Activated gamma-delta T cell (primary cell): ENCODE measurements at places on chromosomes 3 and 15.

DNA sequence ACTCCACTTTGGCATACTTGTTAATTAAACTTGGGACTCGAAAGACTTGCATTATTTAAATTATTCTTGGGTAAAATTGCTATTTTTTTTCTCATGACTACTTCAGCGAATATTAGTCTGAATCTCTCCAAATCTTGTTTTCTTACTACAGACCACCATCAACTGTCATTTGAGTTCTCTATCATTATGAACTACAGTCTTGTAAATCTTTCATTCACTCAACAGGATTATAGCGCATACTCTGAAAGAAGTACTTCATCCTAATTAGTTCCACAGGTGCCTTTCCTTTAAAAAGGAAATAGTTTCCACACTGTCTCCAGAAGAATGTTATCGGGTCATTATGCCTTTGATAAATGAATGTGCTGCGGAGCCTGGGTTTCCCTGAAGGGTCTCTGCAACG is 149.5 kb downstream of the NLGN1 start:
- DNase-seq = no peak

DNA sequence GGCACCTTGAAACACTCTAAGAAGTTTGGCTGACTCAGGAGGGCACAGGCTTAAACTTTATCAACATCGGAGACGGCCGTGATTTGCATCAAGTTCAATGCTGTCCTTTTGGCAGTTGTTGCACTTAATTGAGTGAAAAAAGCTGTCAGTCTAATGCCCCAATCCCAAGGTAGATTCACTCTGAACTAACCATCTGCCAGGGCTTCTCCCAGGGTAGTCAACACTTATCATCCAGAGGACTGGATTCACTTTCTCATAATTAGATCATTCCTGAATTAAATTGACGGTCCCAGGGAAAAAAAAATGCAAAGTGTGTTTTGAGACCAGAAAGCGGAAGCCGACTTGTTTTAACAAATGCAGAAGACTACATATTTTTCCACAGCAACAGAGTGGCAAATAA is 28.5 kb downstream of the RORA start:
- no peak for DNase-seq

GRCh38 chr15:62691008-62691407 is 351.5 kb upstream of the TPM1 start:
- DNase-seq = no peak

GRCh38 chr3:175573226-175573625 is 714.1 kb downstream of the NAALADL2 start:
- no peak for DNase-seq

- no peak for DNase-seq
These were observed 442.2 kb downstream of the SHQ1 start for GRCh38 chr3:72405943-72406566.

DNA sequence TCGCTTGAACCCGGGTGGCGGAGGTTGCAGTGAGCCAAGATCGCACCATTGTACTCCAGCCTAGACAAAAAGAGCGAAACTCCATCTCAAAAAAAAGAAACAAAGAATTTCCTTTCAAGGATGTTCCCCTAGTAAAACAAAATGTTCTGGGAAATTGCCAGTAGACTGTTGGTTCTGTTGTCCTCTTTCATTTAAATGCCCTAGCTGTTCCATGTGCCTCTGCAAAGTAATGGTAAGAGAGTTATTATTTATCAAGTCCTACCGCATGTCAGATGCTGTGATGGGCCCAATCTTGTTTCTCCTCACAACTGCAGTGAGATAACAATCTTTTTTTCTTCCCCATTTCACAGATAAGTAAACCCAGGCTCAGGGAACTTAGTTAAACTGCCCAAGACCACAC is 254.3 kb upstream of the TPM1 start:
- no peak for DNase-seq

- no peak for DNase-seq
These were observed 218.1 kb downstream of the ADAMTSL3 start for GRCh38 chr15:83871808-83872559.

- no peak for DNase-seq
These were observed 221.1 kb downstream of the LRTM1 start for GRCh38 chr3:54706738-54707137.

GRCh38 chr15:80776420-80777045 is 2.6 kb upstream of the CEMIP start:
- DNase-seq = no peak

DNA sequence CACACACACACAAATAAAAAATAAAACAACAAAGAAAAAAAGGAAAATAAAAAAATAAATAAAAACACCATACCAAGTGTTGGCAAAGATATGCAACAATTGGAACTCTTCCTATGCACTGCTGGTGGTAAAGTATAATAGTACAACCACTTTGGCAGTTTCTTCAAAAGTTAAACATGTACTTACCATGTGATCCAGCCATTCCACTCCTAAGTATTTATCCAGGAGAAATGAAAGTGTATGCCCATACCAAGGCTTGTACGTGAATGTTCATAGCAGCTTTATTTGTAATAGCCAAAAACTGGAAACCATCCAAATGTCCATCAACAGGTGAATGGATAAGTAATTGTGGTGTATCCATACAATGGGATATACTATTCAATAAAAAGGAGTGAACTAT is 17.0 kb downstream of the WDR93 start:
- DNase-seq = no peak

DNA sequence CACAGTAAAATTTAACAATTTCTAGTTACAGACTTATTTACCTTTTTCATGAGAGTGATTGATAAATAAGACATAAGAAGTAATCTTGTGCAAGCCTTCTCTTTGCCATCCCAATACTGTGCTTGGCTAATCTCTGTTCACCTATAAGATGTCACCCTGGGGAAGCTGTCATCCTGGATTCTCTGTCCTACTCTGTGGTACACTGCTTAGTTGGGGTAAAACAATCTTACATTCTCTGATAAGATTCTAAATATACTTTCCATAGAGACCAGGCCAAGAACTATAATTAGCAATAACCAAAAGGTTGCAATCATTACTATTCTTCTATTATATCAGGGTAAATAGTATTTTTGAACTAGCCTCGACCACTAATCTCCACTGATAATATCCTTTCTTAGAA is 1218.3 kb upstream of the CADM2 start:
- no peak for DNase-seq

- no peak for DNase-seq
These were observed 98.8 kb downstream of the SEC22A start for GRCh38 chr3:123300583-123300982.

GRCh38 chr3:166177130-166177529 is 339.9 kb upstream of the BCHE start:
- no peak for DNase-seq

DNA sequence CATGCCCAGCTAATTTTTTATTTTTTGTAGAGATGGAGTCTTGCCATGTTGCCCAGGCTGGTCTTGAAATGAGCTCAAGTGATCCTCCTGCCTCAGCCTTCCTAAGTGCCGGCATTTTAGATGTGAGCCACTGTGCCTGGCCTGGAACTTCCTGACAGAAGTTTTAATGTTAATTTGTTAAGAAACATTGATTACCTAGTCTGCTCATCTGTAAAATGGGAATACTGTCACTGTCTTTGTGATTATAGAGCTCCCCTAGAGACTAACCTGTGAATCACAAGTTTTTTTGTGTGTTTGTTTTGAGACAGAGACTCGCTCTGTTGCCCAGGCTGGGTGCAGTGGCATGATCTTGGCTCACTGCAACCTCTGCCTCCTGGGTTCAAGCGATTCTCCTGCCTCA is 4.3 kb upstream of the EIF3J start:
- DNase-seq = no peak

- DNase-seq = no peak
These were observed 178.4 kb upstream of the STT3B start for GRCh38 chr3:31354373-31354772.

GRCh38 chr3:163306405-163306804 is 1771.9 kb downstream of the SI start:
- no peak for DNase-seq

DNA sequence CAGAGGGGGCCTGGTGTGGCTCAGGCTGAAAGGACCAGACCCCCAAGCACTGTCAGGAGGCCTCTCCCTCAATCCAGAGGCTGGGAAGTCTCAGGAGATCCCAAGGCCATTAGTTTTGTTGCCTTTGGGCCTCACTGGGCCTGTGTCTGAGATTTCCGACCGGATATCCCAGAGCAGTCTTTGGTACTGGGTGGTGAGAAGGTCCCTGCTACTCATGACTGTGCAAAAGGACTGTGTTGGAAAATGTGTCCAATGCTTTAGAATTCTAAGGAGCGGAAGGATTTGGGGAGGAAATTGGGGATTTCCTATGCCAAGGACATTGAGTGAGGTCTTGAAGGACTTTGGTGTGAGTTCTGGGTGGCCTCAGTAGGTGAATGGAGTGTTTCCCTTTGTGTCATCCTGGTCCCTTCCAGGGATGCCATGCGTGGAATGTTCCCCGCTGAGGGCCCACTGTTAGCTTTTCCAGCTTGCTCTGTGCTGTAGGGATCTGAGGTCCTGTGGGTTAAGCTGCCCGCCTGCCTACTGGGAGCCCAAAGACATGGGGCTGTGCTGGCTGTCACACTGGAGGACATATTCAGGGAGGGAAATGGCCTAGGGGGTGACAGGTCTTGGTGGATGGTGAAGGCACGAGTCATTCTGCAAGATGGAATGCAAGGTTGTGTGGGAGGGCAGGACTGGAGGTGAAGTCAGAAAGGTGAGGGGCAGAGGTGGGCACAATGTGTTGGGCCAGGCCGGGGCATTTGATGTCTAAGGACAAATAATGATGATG is 16.4 kb downstream of the SMAD6 start:
- no peak for DNase-seq

DNA sequence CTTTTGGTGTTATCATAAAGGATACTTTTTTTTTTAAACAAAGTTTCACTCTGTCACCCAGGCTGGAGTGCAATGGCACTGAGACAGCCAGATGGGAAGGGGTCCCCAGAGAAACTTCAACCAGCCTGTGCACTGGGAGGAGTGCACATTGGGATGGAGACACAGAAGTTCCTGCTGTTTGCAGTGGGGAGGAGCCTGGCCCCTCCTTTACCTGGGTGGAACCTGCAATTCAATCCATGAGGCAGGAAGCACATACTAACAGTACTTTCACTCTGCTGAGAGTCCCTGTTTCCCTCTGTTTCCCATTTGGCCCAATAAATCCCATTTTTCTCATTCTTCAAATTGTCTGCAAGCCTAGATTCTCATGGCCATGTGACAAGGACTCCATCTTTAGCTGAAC is 42.3 kb upstream of the LHFPL4 start:
- DNase-seq = no peak

- DNase-seq = no peak
These were observed 17.8 kb downstream of the SPATA12 start for GRCh38 chr3:57078344-57078634.

GRCh38 chr15:30791239-30792175 is 112.2 kb upstream of the FAN1 start:
- no peak for DNase-seq
